ENCODE measurements at places on chromosomes 12 and 14. TPM values are rescaled to one million over a fixed set of nuclear protein-coding genes. Genes with fewer than 3 reads are reported as not detected.

GRCh38 chr14:85233756-85234155 lies 296.2 kb upstream of the FLRT2 start:
- no peaks in the 10 kb centered on the region for H3K4me1 ChIP-seq
- no peak overlapping the region for H3K27ac ChIP-seq
- DNase-seq = no peak
- no peaks in the 10 kb centered on the region for H3K36me3 ChIP-seq
- H3K4me3 ChIP-seq = no peak overlapping the region

CLIP1 gene
- 49.5 TPM for total RNA-seq

GRCh38 chr12:102533483-102534215 lies 53.3 kb upstream of the IGF1 start:
- no peak for DNase-seq
- H3K36me3 ChIP-seq = no peaks in the 10 kb centered on the region
- H3K27me3 ChIP-seq = no peaks in the 10 kb centered on the region
- no peaks in the 10 kb centered on the region for H3K4me1 ChIP-seq
- H3K4me3 ChIP-seq = no peak overlapping the region

TAS2R43 gene
- total RNA-seq = 2.1 TPM

DNA sequence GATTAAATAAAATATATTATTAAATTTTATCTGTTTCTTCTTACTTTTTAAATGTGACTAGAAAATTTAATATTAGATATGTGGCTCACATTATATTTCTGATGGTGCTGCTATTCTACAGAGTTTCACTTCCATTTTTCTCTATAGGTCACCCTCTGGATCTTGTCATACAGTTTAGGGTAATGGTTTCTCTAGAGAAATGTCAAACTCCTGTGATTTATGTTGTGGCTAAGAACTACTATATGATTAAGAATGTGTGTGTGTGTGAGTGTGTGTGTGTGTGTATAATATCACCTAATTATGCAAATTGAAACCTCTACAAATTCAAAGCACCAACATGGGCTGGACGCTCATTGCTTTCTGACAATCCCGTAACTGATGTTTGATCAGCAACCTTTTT lies 325.9 kb downstream of the ADAMTS20 start:
- H3K4me1 ChIP-seq = no peaks in the 10 kb centered on the region
- no peaks in the 10 kb centered on the region for H3K27me3 ChIP-seq

NPAS3 gene
- not detected for total RNA-seq

NFATC4 gene
- 0.82 TPM for total RNA-seq

- no peaks in the 10 kb centered on the region for H3K4me1 ChIP-seq
These were observed 201.1 kb downstream of the MED13L start for GRCh38 chr12:116076399-116076798.

GRCh38 chr12:4383304-4383865 lies 3.9 kb upstream of the FGF23 start:
- no peak for DNase-seq
- no peaks in the 10 kb centered on the region for H3K27me3 ChIP-seq
- no peak overlapping the region for H3K27ac ChIP-seq
- H3K36me3 ChIP-seq = no peaks in the 10 kb centered on the region

GRCh38 chr12:25494926-25495325 lies 58.2 kb downstream of the LMNTD1 start:
- H3K4me3 ChIP-seq = no peak overlapping the region
- H3K4me1 ChIP-seq = no peaks in the 10 kb centered on the region
- DNase-seq = no peak

CLEC6A gene
- not detected for total RNA-seq

RFLNA gene
- total RNA-seq = not detected

GRCh38 chr14:65469903-65470302 lies 57.4 kb downstream of the FUT8 start:
- no peak overlapping the region for H3K4me3 ChIP-seq
- no peaks in the 10 kb centered on the region for H3K27me3 ChIP-seq
- DNase-seq = no peak
- no peaks in the 10 kb centered on the region for H3K36me3 ChIP-seq

DNA sequence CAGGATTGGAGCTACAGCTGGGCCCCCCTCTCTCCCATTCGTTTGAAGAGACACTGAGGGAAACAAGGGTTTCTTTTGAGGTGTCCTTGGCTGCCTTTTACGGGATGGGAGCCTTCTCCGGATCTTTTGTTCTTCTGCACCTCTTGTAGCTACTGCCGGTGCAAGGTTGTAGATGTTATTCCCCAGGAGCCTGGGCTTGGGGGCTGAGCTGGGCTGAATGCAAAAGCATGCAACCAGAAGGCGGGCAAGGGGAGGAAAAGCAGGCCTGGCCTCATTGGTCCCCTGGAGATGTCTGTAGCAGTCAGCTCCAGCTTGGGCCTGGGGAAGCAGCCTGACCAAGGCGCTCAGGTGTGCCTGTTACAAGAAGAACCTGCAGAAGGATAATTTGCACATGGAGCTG lies 110.3 kb downstream of the GCH1 start:
- no peaks in the 10 kb centered on the region for H3K36me3 ChIP-seq
- peaks cover under 1% of the 10 kb centered on the region for H3K27me3 ChIP-seq
- H3K4me1 ChIP-seq = no peaks in the 10 kb centered on the region

- no peak for DNase-seq
- H3K27me3 ChIP-seq = no peaks in the 10 kb centered on the region
- peaks cover 4% of the 10 kb centered on the region for H3K36me3 ChIP-seq
- peaks cover 4% of the 10 kb centered on the region for H3K4me1 ChIP-seq
- H3K4me3 ChIP-seq = no peak overlapping the region
- no peak overlapping the region for H3K27ac ChIP-seq
These were observed 4.9 kb downstream of the SPTSSA start for GRCh38 chr14:34457186-34457585.

KRT81 gene
- total RNA-seq = 0.76 TPM

- DNase-seq = no peak
- no peak overlapping the region for H3K27ac ChIP-seq
- no peaks in the 10 kb centered on the region for H3K36me3 ChIP-seq
- H3K4me1 ChIP-seq = no peaks in the 10 kb centered on the region
These were observed 18.1 kb upstream of the TMEM106C start for GRCh38 chr12:47945341-47945728.

GRCh38 chr14:49306152-49306751 lies 279.9 kb downstream of the RPS29 start:
- no peak overlapping the region for H3K27ac ChIP-seq
- no peaks in the 10 kb centered on the region for H3K4me1 ChIP-seq
- no peaks in the 10 kb centered on the region for H3K36me3 ChIP-seq
- H3K4me3 ChIP-seq = no peak overlapping the region
- H3K27me3 ChIP-seq = no peaks in the 10 kb centered on the region

DNA sequence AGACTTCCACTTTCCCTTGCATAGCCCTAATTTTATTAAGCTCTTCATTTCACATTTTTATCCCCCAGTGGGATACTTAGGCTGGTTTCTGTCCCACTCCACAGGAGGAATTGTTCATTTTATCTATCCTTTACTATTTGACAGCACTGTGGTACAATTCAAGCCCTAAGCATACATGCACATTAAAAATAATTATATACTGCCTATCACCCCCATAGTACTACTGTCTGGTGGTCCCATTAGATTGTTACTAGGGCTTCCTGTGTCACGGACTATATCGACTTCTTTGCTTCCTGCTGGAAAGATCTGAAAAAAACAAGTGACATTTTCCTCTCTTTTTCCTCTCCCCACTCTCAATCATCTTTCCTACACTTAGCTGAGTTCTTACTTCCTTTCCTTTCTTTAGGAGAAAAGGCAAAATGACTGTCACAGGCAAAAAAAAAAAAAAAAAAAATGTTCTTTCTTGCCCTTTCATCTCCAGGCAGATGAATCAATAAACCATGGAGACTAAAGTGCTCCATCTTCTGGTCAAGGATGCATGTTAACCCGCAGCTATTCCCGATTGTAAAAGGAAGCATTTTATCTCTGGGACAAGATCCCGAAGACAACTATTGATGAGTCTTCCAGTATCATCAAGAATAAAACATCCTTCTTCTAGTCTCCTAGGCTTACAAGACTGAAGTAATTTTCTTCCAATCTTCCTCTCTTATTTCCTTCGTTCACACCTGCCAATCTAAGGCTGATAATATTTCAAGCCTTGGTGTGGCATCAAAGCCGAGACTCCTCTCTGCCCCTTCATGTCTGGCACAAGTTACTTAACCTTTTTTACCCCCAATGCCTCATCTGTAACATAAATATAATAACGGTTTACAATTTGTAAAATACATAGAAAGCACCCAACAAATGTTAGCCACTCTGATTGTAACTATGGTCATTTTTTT lies 94.4 kb upstream of the PLEKHG7 start:
- no peaks in the 10 kb centered on the region for H3K36me3 ChIP-seq
- no peaks in the 10 kb centered on the region for H3K27me3 ChIP-seq
- DNase-seq = no peak

- H3K27me3 ChIP-seq = no peaks in the 10 kb centered on the region
- no peak overlapping the region for H3K4me3 ChIP-seq
- peaks cover 38% of the 10 kb centered on the region for H3K4me1 ChIP-seq
- peaks cover 13% of the 10 kb centered on the region for H3K36me3 ChIP-seq
- no peak for DNase-seq
These were observed 2.0 kb upstream of the ATN1 start for GRCh38 chr12:6925540-6926279.

DNA sequence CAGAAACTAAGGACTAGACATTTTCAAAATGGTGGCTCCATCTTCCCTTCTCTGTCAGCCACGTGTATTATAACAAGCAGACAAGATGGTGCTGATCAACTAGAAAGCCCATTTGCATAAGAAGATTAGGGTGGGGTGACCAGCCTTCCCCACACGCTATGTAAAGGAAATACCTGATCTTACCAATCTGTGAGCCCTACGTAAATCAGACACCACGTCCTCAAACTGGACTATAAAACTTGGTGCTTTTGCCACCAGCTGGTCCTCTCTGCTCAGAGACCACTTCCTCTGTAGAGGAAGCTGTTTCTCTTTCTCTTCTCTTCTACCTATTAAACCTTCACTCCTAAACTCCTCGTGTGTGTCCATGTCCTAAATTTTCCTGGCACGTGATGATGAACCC lies 101.1 kb upstream of the PLEKHG7 start:
- H3K27me3 ChIP-seq = no peaks in the 10 kb centered on the region
- H3K4me1 ChIP-seq = no peaks in the 10 kb centered on the region
- no peak overlapping the region for H3K4me3 ChIP-seq

DNA sequence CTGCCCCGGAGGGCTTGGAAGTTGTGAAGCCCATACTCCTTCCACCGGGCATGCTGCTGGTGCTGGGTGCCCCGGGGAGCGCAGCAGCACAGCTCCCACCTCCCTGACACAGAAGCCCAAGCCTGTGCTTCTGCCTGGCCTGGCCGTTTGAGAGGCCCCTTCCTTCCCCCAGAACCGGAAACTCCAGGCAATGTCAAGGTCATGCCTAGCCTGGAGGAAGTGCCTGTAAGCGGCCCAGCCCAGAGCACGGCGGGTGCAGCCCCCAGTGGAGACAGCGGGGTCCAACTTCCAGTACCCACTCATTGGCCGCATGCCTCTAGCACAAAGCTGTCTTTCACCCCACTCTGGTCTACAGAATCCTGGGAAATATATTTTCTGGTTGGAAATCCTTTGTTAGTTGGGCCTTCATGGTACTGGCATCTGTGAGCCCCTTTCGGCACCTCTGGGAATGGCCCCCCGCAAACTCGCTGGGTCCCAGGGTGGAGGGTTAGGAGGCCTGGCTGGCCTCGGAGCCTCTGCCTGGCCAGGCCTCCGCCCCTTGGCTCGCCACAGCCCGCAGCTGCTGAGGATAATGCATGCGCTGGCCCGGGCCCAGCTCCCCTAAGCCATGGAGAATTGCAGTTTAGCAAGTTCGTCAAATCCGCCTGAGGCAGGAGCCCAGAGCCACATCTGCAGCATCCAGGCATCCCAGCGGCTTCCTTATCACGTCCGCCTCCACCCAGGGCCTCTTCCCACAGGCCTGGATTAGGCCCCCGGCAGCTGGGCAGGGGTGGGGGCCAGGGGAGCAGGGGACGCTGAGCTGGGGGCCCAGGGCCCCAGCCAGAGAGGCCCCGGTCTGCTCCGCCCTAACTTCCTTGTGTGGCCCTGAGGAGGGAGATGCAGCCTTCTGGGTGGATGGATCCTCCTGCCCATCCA lies 48.9 kb upstream of the DLK1 start:
- no peaks in the 10 kb centered on the region for H3K36me3 ChIP-seq
- DNase-seq = no peak
- no peak overlapping the region for H3K4me3 ChIP-seq

- H3K4me1 ChIP-seq = peaks cover 2% of the 10 kb centered on the region
- no peak for DNase-seq
- peak overlapping the region; percentile 59 for H3K4me3 ChIP-seq
- no peaks in the 10 kb centered on the region for H3K36me3 ChIP-seq
These were observed 1.4 kb downstream of the SLC25A29 start for GRCh38 chr14:100304825-100305323.

- peaks cover 3% of the 10 kb centered on the region for H3K27me3 ChIP-seq
- no peak overlapping the region for H3K4me3 ChIP-seq
- H3K4me1 ChIP-seq = no peaks in the 10 kb centered on the region
- no peaks in the 10 kb centered on the region for H3K36me3 ChIP-seq
- DNase-seq = no peak
These were observed 101.5 kb downstream of the KICS2 start for GRCh38 chr12:64120568-64120967.

DNA sequence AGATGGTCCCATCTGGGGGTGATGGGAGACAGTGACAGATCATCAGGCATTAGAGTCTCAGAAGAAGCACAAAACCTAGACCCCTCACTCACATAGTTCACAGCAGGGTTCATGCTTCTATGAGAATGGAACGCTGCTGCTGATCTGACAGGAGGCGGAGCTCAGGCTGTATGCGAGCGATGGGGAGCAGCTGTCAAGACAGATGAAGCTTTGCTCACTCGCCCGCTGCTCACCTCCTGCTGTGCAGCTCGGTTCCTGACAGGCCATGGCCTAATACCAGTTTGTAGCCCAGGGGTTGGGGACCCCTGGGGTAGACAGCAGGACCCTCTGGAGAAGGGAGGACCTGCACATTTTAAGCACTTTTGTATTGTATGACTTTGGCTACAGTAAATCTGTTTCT lies 111.2 kb downstream of the LGMN start:
- H3K27me3 ChIP-seq = no peaks in the 10 kb centered on the region
- H3K27ac ChIP-seq = no peak overlapping the region
- no peak for DNase-seq
- peaks cover 10% of the 10 kb centered on the region for H3K36me3 ChIP-seq

GRCh38 chr12:40123496-40123895 lies 17.6 kb upstream of the SLC2A13 start:
- H3K27ac ChIP-seq = no peak overlapping the region
- DNase-seq = no peak
- H3K4me3 ChIP-seq = no peak overlapping the region
- H3K36me3 ChIP-seq = no peaks in the 10 kb centered on the region

TUNAR gene
- not detected for total RNA-seq

DNA sequence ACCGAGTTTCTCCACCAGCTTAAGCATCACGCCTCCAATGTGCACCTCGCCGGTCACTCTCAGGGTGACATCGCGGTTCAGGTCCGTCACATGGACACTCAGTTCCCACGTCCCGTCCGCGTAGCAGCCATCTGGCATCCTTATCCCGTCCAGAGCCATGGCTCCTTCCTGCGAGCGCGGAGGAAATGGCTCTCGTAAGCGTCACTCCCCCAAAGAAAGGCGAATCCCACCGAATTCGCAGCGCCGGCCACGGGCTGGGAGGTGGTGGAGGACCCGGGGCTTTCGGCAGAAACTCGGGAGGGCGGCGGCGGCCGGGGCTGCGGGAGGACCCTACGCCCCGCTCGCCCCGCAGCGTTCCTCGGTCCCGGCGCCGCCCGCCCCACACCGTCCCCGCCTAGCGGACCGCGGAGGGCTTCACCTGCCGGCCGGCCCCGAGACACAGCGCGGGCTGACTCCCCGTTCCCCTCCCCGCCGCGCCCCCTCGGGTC lies 396 bp downstream of the FERMT2 start:
- peaks cover 23% of the 10 kb centered on the region for H3K27me3 ChIP-seq
- H3K4me3 ChIP-seq = peak overlapping the region; percentile 95
- DNase-seq = no peak
- H3K27ac ChIP-seq = no peak overlapping the region
- H3K36me3 ChIP-seq = no peaks in the 10 kb centered on the region

OLR1 gene
- total RNA-seq = 0.60 TPM

Data from T-cell (primary cell).